ENCODE measurements at places on chromosomes 7 and 10.

GRCh38 chr7:101602082-101602481, 27.0 kb downstream of the MYL10 start:
- no peak for DNase-seq

DNA sequence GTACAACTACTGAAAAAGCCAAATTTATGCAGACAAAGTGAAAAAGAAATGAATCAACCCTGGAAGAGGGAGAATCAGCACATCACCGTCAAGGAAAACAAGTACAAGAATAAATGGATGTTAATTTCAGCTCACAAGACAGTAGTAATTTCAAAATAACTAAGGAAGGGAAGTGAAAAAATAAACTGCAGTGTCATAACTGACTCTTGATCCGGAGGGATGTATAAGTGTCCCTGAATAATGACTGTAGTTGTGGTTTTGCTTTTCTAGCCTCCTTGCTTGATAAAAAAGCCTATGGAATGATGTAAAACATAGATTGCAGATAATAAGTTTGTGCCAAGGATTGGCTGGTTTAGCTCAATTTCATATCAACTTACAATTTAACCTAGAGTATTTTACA, 721.1 kb upstream of the C7orf33 start:
- DNase-seq: no peak

GRCh38 chr10:104209575-104210198, 22.5 kb downstream of the CFAP43 start:
- peak; percentile 68 for DNase-seq

DNA sequence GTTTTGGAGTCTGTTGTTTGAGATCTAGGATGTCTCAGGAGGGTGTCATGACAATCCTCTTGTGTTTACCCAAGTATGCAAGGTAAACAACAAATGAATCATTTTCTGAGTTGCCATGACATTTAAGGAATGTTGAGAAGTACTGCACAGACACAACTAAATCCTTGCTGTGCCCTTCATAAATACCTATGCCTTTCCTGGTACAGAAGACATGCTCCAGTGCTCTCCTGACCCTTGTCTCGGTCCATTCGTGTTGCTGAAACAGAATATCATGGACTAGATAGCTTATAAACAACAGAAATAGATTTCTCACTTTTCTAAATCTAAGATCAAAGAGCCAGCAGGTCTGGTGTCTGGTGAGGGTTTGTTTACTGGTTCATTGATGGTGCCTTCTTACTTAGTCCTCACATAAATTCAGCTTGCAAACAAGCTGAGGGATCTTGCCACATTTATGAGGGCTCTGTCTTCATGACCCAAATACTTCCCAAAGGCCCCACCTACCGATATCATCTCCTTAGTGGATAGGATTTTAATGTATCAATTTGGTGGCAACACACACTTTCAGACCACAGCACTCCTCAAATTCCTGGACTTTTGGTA, 341.8 kb upstream of the SEMA3A start:
- DNase-seq: no peak

DNA sequence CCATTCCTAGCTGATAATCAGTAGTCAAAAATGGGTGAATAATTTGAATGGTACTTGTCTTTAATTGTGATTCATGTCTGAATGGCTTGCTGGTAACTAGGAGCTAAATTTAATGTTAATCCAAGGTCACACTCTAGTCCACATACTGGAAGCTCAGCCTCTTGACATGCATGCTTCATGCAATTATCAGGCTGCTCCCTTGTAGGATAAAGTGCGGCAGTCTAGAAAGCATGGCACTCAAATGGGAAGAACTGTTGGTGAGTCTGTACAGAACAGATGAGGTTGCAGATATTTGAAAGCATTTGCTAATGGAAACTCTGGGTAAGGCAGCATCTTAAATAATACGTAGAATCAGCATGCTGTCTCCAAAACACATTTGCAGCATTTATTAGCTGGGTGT, 499.4 kb downstream of the AUTS2 start:
- DNase-seq: no peak

DNA sequence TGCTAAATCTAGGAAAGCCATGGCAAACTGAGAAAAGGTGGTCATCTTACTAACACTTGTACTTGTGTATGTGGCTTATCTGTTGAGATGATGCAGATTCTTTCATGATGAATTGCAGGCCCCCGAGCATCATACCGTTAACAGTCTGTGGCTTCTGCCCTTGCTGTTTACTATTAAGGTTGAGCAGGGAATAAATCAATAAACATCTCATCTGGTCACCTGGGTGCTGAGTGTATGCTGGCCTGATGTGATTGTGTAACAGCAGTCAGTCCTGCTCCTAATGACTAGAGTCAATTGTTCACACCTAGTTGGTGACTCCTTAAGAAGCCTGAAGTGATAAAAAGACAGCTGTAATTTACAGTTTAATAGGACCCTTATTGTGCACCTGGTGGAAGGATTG, 8.3 kb upstream of the GNAT3 start:
- no peak for DNase-seq

DNA sequence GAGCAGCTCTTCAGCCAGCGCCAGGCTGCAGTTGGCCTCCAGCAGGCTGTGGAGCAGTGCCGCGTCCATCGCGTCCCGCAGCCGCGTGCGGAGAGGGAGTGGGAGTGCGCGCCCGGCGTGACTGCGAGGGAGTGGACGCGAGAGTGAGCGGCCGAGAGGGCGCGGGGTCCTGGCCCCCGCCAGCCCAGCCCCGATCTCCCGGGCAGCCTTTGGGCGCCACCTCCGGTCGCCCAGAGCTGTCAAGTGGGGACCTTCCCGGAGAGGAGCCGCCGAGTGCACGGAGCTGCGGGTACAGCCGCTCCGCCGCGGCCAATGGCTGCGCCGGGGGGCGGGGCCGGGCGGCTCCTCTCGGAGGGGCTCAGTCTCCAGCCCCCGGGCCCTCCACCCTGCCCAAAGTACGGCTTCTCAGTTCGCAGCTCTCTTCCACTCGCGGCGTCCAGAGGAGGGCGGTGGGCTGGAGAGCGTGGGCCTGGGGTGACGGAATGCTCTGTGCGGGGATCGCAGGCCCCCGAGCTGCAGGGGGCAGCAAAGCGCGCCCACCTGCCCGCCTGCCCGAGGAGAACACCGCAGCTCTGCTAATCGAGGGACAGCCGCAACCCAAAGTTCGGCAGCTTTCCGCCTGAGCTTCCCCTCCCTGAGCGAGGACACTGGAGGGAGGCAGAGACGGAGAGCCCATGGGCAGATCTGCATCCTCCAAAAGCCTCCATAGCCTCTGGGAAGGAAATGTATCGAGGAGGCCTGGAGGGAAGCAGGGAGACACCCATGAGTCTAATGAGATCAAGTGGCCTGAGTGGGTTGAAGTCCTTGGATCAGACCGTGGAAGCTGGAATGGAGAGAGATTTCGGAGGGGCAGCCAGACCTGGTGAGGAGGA, at the start of gene CRHR2:
CRHR2 (minus strand) TSS at position 245 of the 872 bp plus-strand sequence; CDS start at position 69, 176 bp downstream.
- peak; percentile 36 for DNase-seq

DNA sequence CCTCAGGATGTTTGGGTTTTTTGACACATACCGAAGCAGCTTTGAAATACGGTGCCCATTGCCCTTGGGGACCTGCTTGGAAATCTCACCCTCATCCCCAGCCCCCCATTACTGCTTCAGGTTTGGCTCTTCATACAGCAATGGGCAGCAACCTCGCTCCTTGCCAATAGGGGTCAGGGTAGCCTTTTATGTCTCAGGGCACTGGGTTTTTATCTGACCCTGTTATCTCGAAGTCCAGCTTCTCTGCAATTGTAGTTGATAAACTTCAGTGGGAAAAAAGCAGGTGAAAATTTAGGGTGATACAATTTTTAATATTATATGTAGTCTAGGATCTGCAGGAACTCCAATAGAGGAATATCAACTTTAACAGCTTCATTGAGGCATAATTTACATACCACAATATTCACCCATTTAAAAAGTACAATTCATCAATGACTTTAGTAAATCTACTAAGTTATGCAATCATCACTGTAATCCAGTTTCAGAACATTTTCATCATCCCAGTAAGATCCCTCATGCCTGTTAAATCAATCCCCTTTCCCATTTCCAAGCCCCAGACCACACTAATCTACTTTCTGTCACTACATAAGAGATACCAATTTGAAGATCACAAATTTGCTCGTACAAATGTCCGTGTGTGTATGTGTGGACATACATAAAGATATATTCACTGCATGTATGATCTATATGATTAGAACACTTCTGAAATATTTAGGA, 386.2 kb downstream of the KCNMA1 start:
- DNase-seq: no peak

GRCh38 chr7:117251687-117252086, 71.2 kb downstream of the WNT2 start:
- no peak for DNase-seq

- peak; percentile 25 for DNase-seq
These were observed 22.6 kb upstream of the CREB5 start for GRCh38 chr7:28389504-28390395.

DNA sequence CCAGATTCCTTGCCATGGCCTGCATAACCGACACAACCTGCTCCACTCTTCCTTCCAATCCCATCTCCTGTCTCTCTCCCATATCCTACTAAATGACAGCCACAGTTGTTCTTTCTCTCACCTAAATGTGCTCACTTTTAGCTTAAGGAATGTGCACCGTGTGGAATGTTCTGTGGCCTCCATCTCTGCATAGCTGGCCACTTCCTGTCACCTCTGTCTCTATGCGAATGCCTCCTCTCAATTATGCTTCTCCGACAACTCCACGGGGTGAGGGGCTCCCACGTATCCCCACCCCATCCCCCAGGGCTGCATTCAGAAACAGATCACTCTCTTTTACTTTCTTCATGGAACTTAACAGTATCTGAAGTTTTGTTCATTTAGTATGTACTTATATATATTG, 110.7 kb downstream of the RAB18 start:
- no peak for DNase-seq

- no peak for DNase-seq
These were observed 10.0 kb downstream of the CYP3A43 start for GRCh38 chr7:99837649-99838361.

- no peak for DNase-seq
These were observed 643 bp downstream of the SMO start for GRCh38 chr7:129188892-129189660.

GRCh38 chr7:70778585-70778984, 353.4 kb upstream of the GALNT17 start:
- no peak for DNase-seq

DNA sequence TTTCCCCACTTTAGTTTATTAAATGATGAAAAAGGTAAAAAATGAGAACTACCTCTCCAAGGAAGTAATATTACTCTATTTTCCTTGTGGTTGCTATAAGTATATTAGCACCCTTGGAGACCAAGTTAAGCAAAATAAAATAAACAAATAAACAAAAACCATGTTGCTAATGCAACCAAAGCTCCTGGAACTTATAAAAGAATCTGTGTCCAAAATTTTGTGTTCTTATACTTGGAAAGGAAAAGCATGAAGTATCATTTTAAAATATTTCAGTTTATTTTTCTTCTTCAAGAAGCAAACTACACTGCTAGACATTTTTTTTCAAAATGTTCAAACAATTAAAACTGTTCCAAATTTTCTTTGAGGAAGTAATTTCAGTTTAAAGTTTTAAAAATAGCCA, 441.9 kb upstream of the LRRTM3 start:
- no peak for DNase-seq
